ENCODE measurements at places on chromosomes 1 and 21.

GRCh38 chr1:65196926-65197325 lies 48.9 kb downstream of the AK4 start:
- no peak for DNase-seq

DNA sequence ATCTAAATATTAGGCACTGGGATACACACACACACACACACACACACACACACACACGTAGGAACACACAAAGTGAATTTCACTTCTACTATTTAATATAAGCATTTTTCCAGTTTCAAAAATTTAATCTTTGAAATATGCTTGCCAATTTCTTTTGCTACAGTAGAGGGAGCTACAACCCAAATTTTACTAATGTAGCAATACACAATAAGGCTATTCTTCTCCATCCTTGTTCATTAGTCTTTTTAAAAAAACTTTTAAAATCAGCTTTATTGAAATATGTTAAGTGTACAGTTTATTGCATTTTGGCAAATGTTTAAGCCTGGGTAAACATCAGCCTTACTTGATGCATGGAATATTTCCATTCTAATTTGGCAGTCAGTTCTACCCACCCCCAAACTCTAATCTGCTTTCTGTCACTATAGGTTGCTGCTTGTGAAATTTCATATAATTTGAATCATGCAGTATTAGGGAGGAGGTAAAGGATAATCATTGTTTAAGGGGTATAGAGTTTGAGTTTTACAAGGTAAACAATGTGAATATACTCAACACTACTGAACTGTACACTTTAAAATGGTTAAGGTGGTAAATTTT lies 93.0 kb upstream of the TENT5C start:
- DNase-seq: no peak

GRCh38 chr1:40607921-40608320 lies 57.6 kb downstream of the RIMS3 start:
- no peak for DNase-seq

- peak; percentile 57 for DNase-seq
These were observed 29.5 kb downstream of the LDLRAP1 start for GRCh38 chr1:25572708-25573590.

DNA sequence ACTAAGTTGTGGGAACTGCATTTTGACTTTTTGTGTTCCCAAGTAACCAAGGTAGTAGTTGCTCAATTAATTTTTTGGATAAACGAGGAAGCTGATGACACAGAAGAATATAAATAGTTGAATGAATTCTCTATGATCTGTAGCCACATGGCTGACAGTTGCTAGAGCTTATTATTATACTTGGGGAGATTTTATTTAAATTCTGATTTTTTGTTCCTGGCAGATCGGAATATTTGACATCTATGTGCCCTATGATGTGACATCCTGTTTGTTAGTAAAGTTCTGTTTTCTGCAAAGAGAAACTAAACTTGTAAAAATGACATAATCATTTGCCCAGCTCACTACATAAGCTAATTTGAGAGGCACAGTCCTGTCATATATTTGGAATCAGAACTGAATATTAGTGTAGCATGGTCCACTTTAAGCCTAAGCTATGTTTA lies 9.7 kb upstream of the LYST start:
- no peak for DNase-seq

DNA sequence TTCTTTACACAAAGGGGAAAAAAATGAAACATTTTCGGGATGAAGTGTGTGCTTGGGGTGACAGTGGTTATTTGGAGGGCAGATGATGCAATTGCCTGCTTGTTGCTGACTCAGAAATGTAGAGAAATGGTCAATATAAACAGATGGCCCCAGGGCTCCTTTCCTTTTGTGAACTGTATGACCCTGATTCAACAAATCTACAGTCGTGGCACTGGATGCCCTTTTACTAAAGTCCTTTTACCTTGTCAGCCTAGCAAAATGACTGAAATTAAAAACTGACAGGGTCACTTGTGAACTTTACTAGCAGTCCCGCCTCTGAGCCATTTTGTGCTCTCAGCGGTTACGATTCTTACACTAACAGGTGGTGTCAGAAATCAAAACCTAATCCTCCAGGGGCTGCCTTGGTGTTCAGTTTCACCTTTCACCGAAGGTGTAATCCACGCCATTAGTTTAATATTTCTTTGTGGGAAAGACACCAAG lies 49.8 kb downstream of the GREM2 start:
- no peak for DNase-seq

DNA sequence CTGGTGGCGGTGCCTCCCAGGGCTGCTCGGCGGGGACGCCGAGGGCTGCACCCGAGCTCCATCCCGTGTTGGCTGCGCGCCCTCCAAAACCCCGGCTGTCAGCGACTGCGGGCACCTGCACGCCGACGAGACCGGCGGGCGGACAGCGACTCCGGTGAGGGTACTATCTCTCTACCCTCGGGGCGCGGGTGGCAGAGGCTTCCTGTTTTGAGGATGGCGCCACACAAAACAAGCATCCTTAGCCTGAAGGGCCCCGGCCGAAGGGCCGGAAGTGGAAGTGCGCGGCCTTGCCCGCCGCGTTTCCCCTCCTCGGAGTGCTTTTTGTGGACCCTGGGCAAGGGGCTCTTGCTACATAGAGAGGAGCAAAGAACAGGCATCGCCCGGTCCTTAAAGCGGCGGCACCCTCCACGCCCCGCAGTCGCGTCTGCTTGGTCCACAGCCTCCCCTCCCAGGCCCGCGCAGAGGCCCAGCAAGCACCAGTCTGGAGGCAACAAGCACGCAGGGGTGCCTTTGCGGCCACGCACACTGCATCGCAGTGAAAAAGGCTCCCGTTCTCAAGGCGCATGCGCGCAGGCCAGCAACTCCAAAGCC lies 561 bp upstream of the COQ8A start:
- peak; percentile 53 for DNase-seq

GRCh38 chr1:151800830-151801229 lies 4.4 kb downstream of the LINGO4 start:
- DNase-seq: no peak

DNA sequence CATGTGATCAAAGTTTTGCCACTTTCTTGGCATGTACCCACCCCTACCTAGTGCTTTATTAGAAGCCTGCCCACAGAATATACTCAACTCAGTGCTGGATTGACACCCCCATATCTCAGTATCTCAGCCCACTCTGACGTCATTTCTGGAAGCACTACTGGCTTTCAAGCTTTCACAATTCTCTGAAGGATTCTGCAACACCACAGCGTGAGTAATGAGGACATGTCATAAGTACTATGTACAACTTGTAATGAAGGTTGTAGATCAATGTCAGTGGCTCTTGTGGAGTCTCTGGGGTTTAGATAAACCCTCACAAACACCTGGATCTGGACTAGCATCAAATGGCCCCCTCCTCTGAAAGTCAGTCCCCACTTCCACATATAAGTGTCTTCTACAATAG lies 57.2 kb downstream of the TNFSF4 start:
- DNase-seq: no peak

- peak; percentile 52 for DNase-seq
These were observed 746 bp downstream of the MACF1 start for GRCh38 chr1:39205102-39205780.

GRCh38 chr1:224266915-224267856 lies 62.8 kb downstream of the NVL start:
- no peak for DNase-seq

GRCh38 chr1:179440971-179441370 lies 75.2 kb downstream of the AXDND1 start:
- no peak for DNase-seq

DNA sequence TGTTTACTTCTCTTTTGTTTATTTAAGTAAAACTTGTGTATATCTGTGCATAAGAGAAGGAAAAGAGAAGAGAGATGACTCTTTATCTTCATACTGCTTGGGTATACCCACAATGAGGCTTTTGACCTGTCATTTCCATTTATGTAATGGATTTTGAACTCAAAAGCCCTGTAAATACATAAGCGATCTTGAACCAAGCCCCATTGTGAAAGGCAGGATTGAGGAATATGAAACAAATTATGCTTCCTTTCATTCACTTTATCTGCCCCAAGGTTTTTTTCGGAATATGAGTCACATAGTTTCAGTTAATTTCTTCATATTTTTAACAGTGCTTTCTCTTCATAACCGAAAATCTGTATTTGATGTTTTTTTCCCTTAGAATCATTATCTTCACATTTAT lies 21.4 kb downstream of the CNST start:
- DNase-seq: no peak

DNA sequence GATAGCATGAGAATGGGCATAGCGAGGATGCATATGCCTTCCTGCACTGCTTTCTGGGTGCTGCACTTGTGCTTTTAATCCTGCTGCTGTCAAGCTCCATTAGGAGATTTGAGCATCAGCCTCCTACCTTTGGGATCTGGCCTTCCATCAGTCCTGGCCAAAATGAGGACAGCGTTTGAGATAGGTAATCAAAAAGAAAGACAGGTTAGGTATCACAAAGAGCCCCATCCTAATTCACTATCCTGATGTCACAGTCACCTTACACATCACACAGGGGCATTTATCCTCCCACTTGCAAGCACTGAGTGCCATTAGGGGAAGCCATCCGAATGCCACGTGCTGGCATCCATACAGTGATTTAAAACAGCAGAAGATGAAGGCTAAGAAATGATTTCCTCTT lies 13.2 kb upstream of the FAM163A start:
- DNase-seq: no peak

GRCh38 chr1:203093754-203094410 lies 8.1 kb upstream of the MYOG start:
- DNase-seq: no peak

DNA sequence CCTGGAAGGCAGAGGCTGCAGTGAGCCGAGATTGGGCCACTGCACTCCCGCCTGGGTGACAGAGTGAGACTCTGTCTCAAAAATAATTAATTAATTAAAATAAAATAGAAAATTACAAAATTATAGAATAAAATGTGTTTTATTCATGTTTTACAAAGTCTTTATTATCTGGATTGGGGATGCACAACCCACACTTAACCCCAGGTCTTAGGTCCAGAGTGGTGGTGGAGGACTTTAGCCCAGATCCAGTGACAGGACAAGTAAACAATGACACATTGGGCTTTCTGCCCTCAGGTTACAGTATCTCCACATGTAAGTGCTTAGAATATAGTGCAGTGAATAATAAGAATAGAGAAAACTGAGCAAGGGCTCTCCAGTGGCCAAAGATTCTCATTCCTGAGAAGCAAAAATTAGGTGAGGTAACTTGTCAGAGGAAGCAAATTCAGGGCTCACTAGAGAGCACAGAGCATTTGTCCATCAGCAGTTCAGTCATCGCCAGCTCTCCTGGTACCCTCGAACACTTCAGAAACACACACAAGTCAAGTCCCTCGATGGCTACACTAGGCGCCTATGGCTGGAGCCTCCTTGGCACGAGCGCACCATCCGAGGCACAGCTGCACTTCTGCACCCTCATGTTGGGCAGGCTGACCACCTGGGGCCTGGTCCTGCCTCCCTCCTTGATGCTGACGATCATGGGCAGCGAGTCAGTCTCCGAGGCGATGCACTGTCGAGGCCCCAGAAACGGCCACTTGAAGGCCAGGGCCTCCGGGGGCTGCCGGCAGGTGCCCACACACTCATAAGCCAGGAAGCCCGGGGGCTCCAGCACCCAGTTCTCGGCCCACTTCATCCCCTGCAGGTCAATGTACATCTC lies 2.6 kb downstream of the LEFTY1 start:
- no peak for DNase-seq

DNA sequence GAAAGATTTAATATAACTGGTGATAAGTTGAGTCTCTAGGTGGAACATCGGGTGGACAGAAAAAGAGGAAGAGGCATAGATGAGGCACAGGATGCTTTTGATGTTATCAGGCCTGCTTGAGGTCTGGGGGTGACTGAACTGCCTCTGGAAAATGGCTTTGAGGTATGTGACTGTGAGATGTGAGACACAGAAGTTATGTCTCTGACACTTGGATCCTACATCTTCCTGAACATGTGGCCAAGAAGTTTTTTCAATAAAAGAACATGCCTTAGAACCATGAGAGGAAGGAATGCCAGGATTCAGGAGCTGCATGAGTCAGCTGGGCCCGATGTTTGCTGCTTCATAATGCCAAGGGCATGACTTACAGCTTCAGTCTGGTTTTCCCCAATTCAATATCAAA lies 11.5 kb upstream of the AIM2 start:
- no peak for DNase-seq

DNA sequence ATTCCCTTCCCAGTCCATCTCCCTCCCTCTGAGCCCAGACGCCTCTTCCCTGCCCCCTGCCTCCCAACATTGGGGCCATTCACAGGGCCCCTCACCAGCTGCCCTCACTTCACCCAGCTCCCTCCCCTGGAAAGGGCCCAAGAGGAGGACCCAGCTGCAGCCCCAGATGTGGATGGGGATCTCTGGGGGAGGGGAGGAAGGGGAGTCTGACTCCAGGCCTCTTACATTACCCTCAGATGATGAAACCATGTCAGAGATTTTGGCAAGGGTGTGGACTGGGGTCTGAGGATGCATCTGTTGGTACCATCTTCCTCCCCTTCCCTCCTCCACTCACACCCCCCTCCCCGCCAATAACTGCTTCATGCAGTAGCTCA lies 1.1 kb upstream of the KIF21B start:
- DNase-seq: no peak

DNA sequence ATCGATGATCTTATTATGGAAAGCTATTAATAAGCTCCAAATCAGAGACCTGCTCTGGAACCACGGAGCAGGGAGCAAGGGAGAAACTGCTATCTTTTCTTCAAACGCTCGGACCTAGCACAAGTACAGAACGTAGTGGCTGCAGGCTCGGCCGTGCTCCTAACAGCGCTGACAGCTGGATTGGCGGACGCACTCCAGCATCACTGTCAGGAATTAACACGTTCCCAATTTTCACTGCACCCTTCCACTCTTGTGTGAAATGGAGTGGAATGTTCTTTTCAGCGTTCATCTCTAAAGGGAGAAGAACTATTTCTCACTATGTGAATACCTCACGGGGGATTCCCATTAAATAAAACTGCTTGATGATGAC lies 106.9 kb downstream of the ZNF281 start:
- DNase-seq: no peak

DNA sequence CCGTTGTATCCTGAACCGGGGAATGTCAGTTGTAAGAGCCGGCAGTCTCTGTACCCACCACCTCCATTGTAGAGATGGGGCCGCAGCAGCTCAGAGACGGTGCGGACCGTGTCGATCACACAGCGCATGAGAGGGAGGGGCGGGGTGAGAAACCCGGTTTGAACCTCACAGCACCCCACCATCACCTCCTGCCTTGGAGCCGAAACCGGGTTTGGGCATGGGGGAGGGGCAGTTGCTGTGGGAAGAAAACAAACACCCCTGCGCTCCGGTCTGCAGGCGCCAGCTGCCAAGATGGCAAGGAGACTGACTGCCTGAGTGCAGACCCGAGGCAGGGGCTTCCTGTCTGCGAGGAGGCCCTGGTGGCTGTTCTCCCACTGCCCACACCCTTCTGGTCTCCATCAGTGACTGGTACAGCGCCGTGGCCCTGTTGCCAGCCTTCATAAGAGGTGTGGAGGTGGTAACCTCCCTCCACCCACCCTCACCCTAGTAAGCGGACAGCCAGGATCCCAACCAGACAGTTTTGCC lies 69.2 kb upstream of the SSBP3 start:
- no peak for DNase-seq

All from stimulated activated CD4-positive, alpha-beta T cell treated with anti-CD3 and anti-CD28 coated beads, Interleukin-2, amount 100 ng/mL, for 48 hours (primary cell).